ENCODE measurements at places on chromosomes 2 and 18.

DNA sequence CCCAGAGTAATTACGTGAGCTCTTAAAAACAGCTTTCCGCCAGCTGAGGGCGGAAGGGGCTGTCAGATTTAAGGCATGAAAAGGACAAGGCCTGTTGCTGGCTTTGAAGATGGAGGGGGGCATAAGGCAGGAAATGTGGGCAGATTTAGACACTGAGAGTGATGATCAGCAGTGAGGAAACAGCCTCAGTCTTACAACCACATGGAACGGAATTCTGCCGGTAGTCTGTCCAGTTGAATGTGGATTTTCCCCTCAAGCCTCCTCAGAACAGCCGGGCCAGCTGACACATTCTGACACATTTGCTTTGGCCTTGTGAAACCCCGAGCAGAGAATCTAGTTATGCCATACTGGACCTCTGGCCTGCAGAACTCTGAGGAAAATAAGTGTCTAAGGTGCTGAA, 16.6 kb downstream of the POLE4 start:
- no peak for DNase-seq

- no peak for DNase-seq
Observed at GRCh38 chr18:58867281-58867961, 2.7 kb downstream of the ZNF532 start.

- DNase-seq = no peak
Observed at GRCh38 chr2:161703863-161704262, 79.6 kb downstream of the SLC4A10 start.

GRCh38 chr2:100972452-100972851, 29.6 kb upstream of the RPL31 start:
- DNase-seq = no peak

DNA sequence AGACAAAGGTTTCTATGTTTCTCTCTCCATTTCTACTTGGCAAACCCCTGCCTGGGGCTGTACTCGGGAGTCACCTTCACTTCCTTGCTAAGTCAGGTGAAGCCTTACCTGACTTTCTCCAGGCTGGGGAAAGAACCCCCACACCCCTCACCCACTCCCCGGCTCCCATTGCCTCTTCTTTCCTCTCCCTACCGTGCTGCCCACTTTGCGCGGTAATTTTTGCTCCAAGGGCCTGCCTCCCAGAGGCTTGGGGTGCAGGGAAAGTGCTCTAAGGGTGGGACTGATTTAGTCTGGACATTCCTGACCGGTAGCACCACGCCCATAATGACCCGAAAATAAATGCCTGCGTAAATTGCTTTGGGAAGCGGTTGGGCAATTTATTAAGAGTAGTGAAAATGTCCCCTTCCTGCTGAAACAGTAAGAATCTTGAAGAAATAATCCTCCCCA, 49.1 kb upstream of the ATP6V1B1 start:
- DNase-seq = no peak

- DNase-seq = no peak
Observed at GRCh38 chr18:36650266-36650665, 178.5 kb downstream of the TPGS2 start.

GRCh38 chr2:62856228-62857040, 150.9 kb downstream of the EHBP1 start:
- DNase-seq = no peak

GRCh38 chr2:168703926-168704325, 98.5 kb upstream of the NOSTRIN start:
- DNase-seq = no peak

- no peak for DNase-seq
Observed at GRCh38 chr2:25170888-25171287, 2.5 kb upstream of the POMC start.

DNA sequence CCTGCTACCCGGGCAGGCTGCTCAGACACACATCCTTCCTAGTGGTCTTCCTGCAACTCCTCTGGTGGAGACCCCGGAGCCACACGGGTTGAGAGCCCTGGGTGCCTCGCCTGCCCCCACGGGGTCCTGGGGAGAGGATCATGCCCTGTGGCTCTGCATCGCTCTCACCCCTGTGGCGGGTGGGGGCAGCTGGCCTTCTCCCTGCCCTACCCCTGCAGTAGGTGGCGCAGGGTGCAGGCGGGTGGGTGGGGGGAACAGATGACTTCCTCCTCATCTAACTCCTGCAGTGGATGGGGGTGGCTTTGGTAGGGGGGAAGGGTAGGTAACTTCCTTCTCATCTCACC, 38.5 kb downstream of the TSHZ1 start:
- DNase-seq = no peak

DNA sequence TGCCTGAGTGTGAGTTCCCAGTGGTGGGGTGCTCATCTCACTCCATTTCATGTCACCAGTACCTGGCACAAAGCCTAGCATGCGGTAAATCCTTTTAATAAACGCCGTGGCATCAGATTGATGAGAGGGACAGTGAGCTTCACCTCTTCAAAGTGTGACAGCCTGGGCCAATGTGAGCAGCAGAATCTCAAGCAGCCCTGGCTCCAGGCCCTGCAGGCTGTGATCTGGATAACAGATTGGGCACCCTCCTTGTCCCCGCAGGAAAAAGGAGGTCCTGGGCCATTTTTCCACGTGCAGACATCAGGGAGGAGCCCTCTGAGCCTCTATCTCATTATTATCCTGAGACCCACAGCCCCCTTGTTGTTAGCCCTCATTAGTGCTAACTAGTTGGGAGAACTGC, 34.8 kb downstream of the TET3 start:
- no peak for DNase-seq

DNA sequence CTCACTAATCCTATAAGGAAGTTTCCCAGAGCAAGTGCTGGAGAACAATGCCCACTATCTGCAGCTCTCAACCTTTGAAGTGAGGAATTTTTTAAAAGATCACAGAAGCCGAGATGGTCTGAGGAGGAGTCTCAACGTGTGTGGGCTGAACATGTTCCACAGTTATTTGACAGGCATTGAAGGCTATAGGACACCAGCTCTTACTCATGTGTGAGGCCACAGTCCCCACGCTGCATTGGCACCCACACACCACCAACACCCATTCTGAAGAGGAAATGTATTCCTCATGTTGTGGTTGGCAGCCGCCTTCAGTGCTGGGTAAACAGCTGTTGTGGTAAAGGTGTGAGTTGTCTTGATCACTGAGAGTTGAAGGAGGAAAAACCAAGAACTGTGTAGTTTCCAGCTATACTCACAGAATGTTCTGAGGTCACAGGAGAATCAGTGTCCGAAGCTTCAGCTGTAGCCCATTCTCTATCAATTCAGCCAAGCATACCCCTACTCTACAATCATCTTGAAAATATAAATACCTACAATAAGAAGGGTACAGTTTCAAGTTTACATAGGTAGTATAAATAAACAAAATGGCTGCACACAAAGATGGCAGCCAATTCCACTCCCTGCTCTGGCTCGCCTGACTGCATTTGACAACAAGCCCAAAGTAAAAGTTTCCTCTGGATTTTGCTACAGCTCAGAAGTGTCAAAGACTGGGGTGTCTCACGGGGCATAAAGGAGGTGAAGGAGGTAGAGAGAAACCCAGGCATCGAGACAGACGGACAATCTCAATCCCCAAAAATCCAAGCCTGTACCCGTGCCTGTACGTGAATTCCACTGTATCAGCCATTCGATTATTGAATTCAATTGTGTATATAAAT, 12.1 kb downstream of the CD226 start:
- DNase-seq = no peak

- DNase-seq = no peak
Observed at GRCh38 chr2:159553727-159554126, 62.6 kb downstream of the BAZ2B start.

GRCh38 chr2:26557244-26557925, 79.5 kb upstream of the OTOF start:
- DNase-seq = no peak

GRCh38 chr2:98795891-98796676, 65.2 kb upstream of the MGAT4A start:
- DNase-seq = no peak

DNA sequence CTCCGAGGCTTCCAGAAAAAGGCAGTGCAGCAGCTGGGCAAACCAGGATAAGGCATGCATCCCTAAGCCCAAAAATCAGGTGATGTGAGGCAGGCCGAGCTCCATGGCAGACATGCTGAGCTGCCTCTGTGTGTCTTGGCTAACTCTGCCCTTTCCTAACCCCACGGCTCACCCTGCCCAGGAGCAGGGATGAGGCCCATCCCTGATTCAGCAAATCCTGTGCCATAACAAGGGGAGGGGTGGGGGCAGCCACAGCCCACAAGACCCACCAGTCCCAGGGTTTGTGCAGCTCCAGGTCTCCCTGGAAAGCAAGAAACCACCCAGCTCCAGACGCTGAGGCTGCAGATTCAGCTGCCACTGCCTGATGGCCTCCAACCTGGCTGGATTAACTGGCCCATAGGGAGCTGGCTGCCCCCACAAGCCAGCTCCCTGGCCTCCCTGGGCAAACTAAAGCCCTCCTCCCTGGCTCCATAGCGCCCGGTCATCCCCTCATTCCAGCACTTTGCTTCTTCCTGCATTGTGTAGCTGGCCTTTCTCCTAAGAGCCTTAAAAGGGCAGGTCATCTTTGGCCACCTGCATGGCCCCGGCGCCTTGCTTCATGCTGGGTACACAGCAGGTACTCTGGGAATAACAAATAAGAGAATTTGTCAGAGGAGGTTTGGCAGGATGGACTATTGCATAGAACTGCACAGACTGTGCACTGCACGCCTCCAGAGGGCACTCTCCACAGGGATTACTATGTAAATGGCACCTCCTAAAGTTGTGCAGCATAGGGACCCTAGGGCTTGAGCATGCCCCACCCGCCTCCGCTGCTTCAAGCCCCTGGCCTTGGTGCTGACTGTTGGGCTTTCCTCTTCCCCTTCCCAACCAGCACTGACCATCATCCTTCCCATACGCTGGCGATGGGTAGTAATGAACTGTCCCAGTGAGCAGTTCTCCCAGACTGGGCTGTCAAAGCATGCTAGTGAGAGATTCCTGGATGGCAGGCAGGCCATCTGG, 10.7 kb downstream of the STEAP3 start:
- peak; percentile 59 for DNase-seq

DNA sequence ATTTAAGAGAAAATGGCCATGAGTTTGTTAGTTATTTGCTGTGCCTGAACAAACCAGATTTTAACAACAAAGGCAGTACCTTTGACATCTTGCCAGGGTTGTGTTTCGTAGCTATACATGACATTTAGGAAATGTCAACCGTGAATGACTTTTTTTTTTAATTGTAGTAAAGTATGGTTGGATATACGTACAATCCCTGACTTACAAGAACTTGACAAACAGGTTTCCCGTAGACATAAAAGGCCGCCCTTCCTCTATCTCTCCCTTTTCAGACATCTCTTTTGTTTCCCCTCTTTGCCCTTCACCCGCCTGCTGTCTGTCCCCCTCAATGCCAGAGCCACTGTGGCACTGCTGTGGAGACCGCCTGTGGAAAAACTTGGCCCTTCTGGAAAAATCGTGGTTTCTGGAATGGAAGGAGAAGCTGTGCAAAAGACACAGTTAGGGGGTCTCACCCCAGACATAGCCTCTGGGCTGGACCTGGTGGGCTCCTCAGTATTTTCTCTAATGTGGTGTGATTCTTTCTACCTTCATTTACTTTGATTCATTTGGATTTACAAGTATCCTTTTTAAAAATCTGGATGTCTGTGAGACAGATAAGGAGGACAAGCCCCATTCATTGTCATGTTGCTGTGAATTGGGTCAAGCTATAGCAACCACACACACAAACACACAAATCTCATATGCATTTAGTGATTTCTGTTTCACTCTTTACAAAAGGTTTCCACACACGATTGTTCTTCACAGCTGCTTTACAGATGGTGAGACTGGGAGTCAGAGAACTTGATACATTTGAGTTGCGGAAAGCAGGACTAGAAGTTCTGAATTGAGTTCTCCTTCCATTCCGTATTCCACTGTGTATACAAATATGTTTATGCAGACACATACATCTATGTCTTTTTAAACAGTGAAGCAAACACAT, 48.6 kb downstream of the SPATS2L start:
- DNase-seq = no peak

DNA sequence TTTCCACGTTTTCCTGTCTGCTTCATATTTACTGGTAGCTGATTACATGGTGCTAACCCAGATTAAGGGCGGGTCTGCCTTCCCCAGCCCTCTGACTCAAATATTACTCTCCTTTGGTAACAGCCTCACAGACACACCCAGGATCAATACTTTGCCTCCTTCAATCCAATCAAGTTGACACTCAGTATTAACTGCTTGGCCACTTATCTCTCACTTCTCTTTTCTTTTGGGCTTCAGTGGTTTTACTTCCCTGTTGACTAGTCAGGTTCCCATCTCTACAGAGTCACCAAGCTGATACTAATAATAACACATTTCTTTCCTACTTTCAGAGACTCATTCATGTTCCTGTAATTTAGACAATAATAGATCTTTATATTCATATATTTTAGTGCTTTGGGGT, 302.2 kb upstream of the MAP2 start:
- no peak for DNase-seq

GRCh38 chr2:145631561-145631960, 1111.6 kb upstream of the ZEB2 start:
- DNase-seq = no peak

DNA sequence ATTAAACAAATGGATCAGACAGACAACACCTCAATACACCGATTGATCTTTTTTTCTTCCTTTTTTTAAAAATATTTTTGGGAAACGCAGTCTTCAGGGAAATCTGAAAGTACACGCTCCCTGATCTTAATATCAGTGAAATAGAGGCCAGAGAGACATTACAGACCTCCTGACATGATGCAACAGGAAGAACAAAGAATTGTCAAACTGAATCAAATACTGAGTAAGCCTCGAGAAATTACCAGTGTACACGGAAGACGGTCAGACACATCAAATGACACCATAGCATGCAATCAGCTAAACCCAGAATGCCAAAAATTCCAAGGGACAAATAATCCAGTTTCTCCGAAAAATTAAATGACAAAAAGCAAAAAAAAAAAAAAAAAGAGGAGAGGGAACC, 80.2 kb upstream of the NFU1 start:
- DNase-seq = no peak

GRCh38 chr18:76233406-76233805, 261.6 kb downstream of the ZNF516 start:
- DNase-seq = no peak

DNA sequence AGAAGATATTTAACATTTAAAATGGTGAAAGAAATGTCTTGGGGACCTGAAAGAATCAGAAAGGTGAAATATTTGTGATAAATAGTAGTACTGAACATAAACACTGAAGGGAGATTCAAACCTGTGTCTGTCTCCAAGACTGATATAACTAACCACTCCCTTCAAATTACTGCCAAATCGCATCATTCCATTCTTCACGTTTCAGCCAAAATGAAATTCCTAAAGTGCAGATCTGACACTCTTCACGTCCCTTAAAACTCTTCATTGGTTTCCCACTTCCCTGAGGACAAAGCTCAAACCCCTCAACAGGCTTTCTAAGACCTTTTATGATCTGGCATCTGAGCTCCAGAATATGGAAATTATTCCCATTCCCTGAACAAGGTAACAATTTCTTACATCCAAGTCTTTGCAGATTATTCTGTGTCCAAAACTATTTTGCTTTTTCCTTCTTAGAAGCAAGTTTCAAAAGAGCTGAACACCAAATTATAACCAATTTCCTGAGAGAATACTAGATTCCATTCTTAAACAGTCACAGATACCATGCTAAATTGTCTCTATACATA, 18.9 kb downstream of the SLC8A1 start:
- no peak for DNase-seq

- DNase-seq = no peak
Observed at GRCh38 chr2:39871291-39871761, 92.3 kb upstream of the THUMPD2 start.

Data from 8988T (cell line).